ENCODE measurements at places on chromosomes 4 and X. TPM values are rescaled to one million over a fixed set of nuclear protein-coding genes. Genes with fewer than 3 reads are reported as not detected.

DNA sequence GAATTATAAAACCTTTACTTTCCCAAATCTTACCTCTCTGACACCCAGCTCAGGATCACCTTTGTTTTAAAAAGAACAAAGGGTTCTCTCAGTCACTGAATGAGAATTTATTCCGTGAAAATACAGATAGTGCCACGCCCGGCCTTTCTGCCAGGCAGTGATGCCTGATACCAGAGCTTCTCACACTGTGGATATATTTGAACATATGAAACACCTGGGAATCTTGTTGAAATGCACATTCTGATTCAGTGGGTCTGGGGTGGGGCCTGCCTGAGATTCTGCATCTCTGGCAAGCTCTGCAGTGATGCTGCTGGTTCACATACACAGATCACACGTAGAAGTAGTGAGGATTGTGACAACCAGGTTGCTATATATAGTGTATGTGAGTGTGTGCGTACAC, 46.0 kb downstream of the ELOVL6 start:
- no peak for DNase-seq

DNA sequence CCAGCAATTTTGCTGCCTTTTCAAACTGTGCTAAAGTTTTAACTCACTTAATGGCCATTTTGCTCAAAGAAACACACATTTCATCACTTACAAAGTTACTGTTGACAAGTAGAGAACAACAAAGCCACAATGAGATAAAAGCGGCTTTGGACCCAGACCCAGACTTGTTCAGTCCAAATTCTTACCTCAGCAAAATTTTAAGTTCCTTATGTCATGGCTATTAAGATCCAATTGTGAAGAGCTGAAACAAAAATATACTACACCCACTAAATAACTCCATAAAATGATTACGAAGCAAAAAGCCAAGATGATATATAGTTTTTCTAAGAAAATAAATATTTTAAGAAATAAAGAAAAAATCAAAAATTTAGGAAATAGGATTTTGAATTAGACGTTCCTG, 137.0 kb upstream of the INPP4B start:
- no peak for DNase-seq

DNA sequence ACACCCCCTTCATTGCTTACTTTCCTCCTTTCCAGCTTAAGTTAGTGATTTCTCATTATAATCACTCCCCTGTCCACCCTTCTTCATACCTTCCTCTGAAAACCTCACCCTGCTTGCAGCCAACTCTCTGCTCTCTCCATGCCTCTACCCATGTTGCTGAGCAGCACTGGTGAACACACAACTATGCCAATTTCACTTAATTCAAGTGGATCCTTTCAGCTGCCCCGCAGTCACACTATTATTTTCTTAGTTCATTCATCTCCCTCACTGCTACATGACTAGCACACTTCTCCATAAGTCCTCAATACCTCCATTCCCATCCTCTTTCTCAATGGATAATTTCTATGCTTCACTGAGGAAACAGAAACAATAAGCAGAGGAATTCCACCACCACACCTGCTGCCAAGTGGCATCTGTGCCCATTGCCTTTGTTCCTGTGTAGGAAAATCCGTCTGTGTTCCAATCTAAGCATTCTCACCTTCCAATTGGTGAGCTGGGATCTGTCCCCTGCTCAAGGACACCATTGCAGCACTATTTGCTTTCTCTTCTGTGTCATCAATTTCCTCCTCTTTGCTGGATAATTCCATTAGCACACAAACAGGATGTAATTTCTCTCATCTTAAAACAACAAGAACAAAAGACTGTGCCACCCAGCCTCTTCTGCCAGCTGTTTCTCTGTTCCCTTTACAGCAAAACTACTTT, 25.2 kb upstream of the PRSS48 start:
- no peak for DNase-seq

Gene SPANXA1
- not detected for total RNA-seq

Gene UVSSA
- 29.8 TPM for total RNA-seq

- DNase-seq, result no peak
Observed at GRCh38 chr4:38831653-38832052, 25.0 kb downstream of the TLR6 start.

DNA sequence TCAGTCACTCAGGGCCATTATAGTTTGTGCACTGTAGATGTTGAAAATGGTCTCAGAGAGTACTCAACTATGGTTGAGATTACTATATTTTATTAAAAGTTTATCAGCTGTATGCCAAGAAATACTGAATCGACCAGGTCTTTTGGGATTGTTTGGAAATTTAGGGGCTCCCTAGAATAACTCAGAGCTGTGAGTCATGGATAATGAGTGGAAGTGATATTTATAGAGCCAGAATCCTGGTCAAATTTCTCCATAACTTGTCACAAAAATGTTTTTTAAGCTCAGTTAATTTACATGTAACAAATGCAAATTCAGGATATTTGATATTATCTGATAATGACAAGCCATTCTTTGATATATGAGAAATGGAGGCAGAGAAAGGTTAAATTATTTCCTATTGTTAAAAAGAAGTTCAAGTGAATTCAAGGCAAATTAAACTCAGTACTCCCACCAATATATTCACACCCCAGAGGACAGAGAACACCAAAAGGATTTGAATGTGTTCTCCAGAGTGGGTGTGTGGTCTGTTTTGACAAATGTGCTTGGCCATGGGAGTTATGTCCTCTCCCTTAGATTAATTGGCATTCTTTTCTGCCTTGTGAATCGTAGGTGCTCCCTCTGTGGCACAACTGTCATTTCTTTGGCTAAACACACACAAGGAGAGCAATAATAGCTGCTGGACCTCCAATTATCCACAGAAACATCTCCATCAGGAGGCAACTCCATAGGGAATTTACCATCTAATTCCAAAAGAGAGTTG, 37.7 kb downstream of the ARHGAP24 start:
- DNase-seq, result no peak

- DNase-seq, result no peak
Observed at GRCh38 chr4:3865986-3866812, 100.0 kb downstream of the ADRA2C start.

DNA sequence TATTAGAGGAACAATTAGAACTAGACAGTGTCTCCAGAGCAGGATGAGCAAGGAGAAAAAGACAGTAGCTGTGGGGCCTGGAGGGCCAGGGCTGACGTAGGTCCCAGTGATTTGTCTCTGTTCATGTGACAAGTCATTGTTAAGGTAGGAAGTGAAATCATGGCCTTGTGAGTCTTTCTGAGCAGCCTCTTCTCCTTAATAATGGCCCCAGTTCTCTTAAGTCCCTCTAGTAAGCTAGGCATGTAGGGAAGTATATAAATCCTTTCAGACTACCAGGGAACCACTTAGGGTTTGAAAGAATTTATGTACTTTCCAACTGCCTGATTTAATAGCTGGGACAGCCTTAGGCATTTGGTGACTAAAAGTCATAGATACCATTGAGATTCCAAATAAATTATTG, 133.0 kb downstream of the KLHL8 start:
- DNase-seq, result no peak

Gene ADGRA3
- 26.3 TPM for total RNA-seq

GRCh38 chrX:19388064-19388679, 44.4 kb downstream of the PDHA1 start:
- DNase-seq, result no peak

GRCh38 chr4:78939667-78940008, 400 bp upstream of the PAQR3 start:
- no peak for DNase-seq

- DNase-seq, result no peak
Observed at GRCh38 chr4:41256131-41256739, 493 bp upstream of the UCHL1 start.

Gene NEXMIF
- 0.87 TPM for total RNA-seq

DNA sequence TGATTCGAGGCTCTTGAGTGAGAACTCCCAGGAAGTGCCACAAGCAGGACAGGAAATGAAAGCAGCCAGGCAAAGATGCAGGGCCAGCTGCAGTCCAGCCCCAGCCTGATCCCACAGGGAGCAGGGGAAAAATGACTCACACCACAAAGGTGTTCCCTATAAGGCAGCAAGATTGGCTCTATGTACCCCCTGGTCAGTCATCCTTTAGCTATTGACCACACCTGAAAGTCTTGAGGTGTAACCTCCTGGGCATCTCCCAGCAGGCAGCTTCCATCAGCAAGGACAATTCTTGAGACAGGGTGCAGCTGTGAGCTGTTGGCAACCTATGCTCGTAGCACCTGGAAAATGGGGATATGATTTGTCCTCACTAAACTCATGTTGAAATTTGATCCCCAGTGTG, 27.9 kb upstream of the EXOC1L start:
- DNase-seq, result no peak

Gene CPZ
- 2.7 TPM for total RNA-seq

Gene NFKB1
- 27.8 TPM for total RNA-seq

- DNase-seq, result no peak
Observed at GRCh38 chr4:125464146-125464545, 149.4 kb downstream of the FAT4 start.

GRCh38 chr4:186984105-186984644, 260.5 kb upstream of the FAT1 start:
- no peak for DNase-seq

DNA sequence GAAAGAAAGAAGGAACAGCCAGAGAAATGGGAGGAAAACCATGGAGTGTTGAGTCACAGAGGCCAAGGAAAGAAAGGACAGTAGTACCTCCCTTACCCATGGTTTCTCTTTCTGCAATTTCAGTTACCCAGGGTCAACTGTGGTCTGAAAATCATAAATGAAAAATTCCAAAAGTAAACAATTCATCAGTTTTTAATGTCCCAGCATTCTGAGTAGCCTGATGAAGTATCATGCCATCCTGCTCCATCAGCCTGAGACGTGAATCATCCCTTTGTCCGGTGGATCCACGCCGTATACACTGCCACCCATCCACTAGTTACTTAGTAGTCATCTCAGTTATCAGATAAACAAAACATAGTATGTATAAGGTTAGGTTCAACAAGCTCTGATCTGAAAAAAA, 114.2 kb downstream of the COMMD8 start:
- no peak for DNase-seq

Gene OTUD6A
- total RNA-seq, result not detected

DNA sequence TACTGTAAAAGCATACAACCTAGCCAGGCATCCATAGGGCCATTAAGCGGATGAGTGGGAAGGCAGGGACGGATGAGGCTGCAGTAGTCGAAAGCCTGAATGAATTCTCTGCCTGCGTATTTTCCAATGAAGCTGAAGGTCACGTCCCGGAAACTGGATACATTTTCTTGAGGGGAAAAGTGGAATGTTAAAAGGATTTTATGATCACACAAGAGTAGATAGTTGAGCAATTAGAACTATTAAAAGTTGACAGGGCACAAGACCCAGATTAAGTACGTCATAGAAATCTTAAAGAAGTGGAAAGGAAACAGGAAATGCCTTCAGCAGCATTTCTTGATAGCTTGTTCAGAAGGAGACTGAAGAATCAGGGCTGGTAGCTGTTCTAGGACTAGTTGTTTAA, 98.3 kb upstream of the CXXC4 start:
- no peak for DNase-seq

Gene GAGE2A
- not detected for total RNA-seq

GRCh38 chrX:72240976-72241375, 2.1 kb upstream of the ERCC6L start:
- no peak for DNase-seq

Gene JCHAIN
- total RNA-seq, result 5.1 TPM

Gene F11
- 2.0 TPM for total RNA-seq

Gene HCCS
- total RNA-seq, result 7.2 TPM

DNA sequence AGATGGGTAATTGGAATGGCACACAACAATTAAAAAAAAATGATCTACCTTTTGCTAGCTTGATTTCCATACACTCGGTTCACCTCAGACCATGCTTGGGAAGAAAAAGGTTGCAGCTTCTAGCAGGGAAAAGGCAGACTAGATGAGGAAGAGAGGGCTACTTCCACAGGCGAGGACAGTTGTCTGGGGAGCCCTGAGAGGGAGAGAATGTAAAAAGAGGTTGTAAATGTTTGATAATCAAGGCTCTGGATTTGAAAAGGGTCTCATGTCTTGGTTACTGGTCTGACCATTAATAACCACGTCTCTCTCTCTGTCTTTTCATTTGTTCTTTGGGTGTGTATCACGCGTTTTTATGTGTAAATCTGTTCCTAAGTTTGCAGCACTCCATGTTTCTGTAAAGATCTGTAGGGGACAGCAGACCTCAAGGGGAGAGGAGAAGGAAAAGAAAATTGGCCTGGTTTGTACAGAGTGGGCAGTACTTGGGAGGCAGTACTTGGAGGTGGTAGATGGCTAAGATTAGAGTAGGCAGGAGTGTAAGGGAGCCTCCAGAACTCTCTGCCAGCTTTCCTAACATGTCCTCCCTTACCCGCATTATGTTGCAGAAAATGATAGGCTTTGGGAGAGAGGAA, 750 bp downstream of the ARMCX5 start:
- DNase-seq, result no peak

GRCh38 chrX:121671649-121672048, 624.2 kb downstream of the GLUD2 start:
- DNase-seq, result no peak

Gene DUSP9
- total RNA-seq, result not detected

GRCh38 chrX:70255452-70255851, 4.6 kb downstream of the P2RY4 start:
- no peak for DNase-seq

Gene MAPK10
- 34.5 TPM for total RNA-seq

Gene TRMT10A
- 15.1 TPM for total RNA-seq

DNA sequence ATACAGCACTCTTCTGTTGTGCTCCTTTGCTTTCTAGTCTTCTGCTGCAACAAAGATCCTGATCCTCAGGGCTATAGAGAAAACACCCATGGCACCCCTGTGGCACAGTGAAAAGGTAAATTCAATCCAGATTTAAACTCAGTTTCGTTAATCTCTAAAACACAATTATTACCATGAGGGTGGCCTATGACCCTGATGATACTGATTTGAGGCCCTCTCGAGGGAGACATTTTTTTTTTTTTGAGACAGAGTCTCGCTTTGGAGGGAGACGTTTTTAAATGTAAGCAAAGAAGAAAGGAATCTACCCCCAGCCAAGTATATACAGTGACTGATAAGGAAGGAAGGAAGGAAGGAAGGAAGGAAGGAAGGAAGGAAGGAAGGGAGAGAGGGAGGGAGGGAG, 967.8 kb upstream of the DIAPH2 start:
- DNase-seq, result no peak

GRCh38 chrX:103404231-103405008, 28.1 kb downstream of the BEX3 start:
- DNase-seq, result peak; percentile 64

DNA sequence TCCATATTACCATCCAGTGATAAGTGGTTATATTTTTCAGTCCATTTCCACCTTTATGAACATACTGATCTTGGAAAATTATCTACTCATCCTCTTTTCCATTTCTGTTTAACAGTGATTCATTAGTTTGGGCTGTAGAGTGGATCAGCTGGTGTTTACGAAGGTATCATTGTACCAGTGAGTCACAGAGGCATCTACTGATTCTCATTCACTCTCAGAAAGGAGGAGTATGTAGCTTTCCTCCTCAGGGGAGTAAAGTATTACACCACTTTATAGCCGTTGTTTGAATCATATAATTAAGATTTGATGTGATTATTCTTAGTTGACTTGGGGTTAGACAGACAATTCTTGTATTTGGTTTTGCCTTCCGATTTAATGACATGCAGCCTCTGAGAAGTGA, 74.7 kb downstream of the GALNT7 start:
- DNase-seq, result no peak

- no peak for DNase-seq
Observed at GRCh38 chrX:155071694-155072280, 479 bp downstream of the BRCC3 start.
